ENCODE measurements at places on chromosomes 5 and 9.

DNA sequence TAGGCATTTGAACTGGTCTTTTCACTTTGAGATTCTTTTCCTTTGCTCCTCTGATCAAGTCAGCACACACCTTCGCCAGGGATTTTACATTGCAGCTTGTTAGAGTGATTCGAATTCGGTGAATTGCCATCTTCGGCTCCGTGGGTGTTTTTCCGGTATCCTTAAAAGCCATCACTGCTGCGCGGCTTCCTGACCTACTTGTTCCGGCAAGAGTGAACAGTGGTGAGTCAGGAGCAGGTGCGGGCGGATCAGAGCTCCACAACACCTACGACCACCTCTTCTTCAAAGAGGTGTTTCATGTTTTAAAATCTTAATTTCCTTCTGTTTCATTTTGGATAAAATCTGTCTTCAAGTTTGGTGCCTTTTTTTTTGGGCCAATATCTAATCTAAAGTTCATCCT is 134.6 kb downstream of the TMC1 start:
- DNase-seq = no peak

DNA sequence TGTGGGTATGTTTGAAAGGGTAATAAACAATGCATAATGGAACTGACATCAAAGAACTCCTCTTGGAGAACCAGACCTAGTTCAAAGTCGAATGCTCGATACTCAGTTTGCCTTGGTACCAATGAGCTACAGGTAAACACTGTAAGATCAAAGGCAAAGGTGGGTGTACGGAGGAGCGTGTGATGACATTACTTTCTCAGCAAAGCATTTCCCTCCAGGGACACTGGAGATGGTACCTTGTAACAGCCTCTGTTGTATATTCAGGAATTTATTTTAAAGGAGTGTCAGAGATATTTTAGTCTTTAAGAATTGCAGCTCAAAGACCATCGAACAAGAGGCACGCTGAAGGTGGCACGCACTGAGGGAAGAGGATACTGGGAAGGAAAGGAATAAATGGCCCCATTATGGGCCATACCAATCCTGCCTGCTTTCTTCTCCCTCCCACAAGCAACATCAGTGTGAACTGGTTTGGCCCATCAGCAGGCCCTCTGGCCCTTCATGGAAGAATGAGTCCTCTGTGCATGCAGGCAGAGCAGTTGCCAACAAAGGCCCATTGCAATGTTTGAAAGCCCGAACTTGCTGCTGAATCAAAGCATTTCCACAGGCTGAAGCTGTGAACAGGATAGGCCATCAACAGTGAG is 410.2 kb downstream of the ACTL7B start:
- no peak for DNase-seq

- no peak for DNase-seq
Measured at GRCh38 chr9:4979239-4979638, 5.8 kb upstream of the JAK2 start.

DNA sequence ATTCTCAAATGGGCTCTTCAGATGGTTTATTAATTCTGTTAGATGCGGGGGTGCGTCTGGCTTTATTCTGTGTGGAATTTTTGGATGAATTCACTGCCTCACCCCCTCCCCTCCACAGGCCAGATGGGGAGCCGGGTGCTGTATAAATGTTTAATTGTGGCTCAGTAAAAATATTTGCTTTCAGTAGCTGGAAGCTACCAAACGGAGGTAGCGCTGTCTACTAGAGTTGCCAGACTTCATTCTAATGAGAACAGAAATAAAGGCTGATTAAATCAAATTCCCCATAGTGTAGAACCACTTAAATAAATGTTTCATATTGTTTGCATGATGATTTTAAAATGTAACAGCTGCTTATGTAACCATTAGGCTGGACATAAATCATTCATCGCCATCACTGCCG is 34.5 kb upstream of the KCNMB1 start:
- DNase-seq = no peak

GRCh38 chr9:115651461-115651860 is 502.1 kb upstream of the PAPPA start:
- DNase-seq = no peak

DNA sequence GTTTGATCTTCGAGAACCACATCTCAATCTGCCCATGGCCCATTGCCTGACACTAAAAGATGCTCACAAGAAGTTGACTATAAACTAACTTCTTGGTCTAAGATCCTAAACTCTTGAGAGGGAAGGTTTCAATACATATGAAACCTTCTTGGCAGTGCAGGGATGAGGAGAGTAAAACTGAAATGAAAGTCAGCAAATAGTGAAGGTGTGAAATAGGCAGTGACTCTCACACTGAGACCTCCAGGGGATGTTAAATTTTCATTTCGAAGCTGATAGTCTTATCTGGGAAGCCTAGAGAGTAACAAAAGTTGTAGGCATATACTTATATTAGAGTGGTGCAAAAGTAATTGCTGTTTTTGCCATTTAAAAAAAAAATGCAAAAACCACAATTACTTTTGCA is 974 bp upstream of the CYSTM1 start:
- no peak for DNase-seq

GRCh38 chr5:152650413-152650812 is 245.3 kb upstream of the NMUR2 start:
- DNase-seq = no peak

GRCh38 chr9:95217936-95218335 is 99.6 kb downstream of the FANCC start:
- no peak for DNase-seq

GRCh38 chr9:89372230-89372816 is 54.0 kb downstream of the SECISBP2 start:
- peak; percentile 50 for DNase-seq

GRCh38 chr5:153555420-153556114 is 65.1 kb downstream of the GRIA1 start:
- no peak for DNase-seq

GRCh38 chr5:67118050-67118620 is 78.5 kb downstream of the CD180 start:
- DNase-seq = no peak

- DNase-seq = no peak
Measured at GRCh38 chr5:119367502-119368237, 11.9 kb downstream of the TNFAIP8 start.

DNA sequence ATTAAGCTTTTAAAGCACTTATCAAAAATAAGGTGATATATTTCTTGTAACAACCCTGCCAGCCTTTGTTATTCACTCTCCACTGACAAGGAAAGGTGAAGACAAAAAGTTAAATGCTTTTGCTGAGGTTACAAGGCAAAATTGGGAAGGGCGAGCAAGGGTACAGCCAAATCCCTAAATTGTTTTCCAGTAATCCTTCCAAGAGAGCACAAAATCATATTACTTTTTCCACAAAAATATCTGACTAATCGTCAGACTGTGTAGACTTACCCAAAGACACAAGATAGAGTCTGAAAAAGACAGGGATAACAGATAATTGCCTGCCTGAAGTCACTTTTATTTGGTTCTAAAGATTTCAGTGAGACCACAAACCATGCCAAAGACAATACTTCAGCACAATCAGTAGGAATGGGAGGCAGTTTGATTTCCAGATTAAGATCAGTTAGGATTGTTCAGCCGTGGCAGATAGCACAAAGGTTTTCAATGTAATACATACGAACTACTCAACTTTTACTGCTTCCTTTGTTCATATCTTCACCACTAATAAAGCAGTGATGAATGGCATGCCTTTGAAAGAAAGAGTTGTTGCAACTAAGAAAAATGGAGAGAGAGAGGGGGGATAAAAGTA is 383.8 kb upstream of the TUSC1 start:
- no peak for DNase-seq

- DNase-seq = no peak
Measured at GRCh38 chr5:118405650-118406061, 582.7 kb downstream of the DTWD2 start.

- no peak for DNase-seq
Measured at GRCh38 chr5:177550122-177550521, 4.2 kb downstream of the FAM193B start.
